ENCODE measurements at places on chromosomes 5 and 9.

- DNase-seq, result peak; percentile 45
These were observed 4.4 kb upstream of the DIAPH1 start for GRCh38 chr5:141623186-141623585.

DNA sequence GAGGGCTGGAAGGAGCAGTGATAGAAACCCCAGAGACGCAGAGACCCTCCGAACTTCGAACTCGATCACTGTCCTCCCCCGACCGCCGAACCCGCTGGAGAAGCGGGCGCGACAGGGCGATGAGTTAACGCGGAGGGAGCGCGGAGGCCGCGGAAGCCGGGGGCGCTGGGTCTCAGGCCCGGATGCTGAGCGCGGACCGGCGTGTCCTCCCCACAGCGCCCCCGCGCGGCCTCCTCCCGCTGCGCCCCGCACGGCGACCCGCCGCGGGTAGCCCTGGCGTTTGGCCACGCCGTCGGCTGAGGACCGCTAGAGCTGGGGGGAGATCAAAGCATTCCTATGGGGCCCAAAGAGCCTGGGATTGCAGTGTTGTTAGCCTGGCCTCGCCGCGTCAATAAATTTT lies 7.7 kb upstream of the DMRT2 start:
- DNase-seq, result no peak

GRCh38 chr5:75373862-75374261 lies 36.8 kb downstream of the HMGCR start:
- DNase-seq, result no peak

DNA sequence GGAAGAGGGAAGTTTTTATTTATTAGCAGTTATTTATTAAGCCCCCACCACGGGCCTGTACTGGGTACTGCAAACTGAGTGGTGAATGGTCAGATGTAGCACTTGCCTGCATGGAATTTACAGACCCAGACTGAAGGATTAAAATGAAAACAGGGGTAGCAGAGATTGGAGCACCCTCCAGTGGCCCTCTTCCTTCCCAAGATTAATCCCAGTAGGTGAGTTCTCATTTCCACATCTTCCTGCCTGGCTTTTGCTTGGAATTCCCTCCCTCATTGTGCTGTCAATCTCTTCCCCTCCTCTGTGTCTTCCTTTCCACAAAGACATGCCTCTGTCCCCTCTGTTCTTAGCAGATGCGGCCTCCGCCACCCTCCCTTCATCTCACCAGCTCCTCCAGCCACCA lies 39.2 kb downstream of the MVB12B start:
- DNase-seq, result no peak

GRCh38 chr5:148020257-148020988 lies 43.4 kb upstream of the SPINK5 start:
- no peak for DNase-seq

DNA sequence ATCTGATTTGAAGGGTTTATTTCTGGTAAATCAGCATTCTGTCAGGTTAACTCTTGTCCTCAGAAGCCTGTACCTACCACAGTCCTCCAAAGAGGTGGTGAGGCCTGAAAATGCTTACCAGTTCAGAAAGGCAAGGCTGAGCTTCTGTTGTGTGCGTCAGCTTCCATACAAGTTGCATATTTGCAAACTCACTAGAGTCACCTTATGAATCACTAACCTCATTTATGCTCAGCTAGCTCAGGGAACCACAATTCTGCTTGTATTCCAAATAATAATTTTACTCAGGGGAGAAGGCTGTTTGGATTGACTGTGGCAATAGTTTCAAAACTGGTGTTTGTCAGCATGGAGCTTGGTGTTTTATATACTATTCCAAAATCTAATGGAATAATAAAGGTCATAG lies 355.1 kb upstream of the RFX3 start:
- no peak for DNase-seq

DNA sequence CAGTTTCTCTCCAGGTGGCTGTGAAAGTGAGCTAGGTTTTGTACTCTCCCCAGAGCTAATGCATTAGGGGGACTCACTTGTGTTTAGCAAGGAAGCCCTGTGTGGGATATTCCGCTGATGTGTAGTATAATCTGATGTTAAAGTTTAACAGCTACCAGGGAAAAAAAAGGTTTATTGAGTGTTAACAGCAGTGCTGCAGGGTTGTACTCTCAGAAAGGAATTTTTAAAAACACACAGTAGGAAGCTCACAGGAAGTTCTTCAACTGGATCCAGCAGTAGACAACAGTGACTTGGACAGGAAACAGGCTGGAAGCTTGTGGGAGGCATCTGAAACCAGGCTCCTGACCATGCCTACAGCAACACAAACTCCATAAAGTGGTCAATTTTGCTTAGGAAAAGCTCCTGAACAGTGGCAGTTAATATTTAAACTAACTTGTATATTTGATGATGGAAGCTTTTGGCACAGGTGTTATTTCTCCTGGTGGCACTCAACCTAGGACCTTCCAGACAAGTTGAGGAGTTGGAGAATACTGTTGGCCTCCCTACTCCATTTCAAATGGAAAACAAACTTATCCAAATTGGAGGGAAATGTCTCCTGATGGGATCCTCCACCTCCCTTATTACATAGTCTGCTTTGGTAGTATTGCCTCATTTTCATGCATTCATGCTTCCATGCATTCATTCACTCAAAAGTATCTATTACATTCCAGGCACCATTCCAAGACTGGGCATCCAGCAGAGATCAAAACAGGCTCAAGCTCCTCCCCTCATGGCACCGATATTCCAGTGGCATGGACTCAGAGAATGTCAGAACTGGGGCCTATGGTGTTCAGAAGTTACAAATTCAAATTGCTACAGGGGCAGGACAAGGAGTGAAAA lies 54.7 kb downstream of the FOXD1 start:
- DNase-seq, result no peak

Data from CD4-positive, alpha-beta T cell (primary cell).